ENCODE measurements at places on chromosomes 13 and 19.

GRCh38 chr13:26255691-26256277 lies 1.9 kb downstream of the CDK8 start:
- no peak for DNase-seq

- DNase-seq = no peak
These were observed 977.6 kb downstream of the SLITRK5 start for GRCh38 chr13:88648598-88649373.

DNA sequence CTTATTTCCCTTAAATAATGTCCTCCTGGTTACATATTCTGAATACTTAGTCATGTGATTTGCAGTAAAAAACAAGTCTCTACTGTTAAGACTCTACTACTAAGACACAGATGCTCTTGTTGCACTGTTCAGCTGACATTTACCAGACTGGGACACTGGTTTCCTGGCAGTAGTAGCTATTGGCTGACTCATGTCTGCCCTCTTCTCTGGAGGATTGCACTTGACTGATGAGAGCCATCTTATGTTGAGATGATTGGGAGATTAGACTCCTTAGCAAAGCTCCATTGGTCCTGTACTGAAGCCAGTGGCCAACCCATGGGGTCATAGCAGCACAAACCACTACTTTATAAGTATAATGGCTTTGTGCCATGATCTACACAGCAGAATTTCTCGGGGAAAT lies 1672.6 kb upstream of the PCDH20 start:
- DNase-seq = no peak

- no peak for DNase-seq
These were observed 29.0 kb upstream of the NBEA start for GRCh38 chr13:34913040-34913439.

- DNase-seq = no peak
These were observed 14.7 kb upstream of the DHDH start for GRCh38 chr19:48918801-48919247.

- DNase-seq = no peak
These were observed 26.1 kb downstream of the RFPL4AL1 start for GRCh38 chr19:55795021-55795420.

GRCh38 chr19:15249528-15249874 lies 17.3 kb upstream of the EPHX3 start:
- DNase-seq = no peak

DNA sequence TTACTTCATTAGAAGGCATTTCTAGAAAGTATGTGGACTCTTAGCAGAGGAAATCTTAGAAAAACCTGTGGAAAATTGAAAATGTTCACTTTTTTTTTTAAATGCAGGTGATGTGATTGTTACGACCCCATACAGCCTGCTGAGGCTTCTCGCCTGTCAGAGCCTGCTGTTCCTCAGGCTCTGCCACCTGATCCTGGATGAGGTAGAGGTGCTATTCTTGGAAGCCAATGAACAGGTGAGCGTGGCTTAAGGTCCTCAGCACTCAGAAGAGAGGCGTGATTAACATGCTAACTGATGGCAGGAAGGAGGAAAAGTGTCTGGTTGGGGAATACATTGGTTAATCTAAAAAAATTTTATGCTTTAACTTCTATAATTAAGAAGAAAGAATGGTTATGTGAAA lies 71.4 kb downstream of the SLC7A9 start:
- DNase-seq = no peak

- no peak for DNase-seq
These were observed 34.4 kb downstream of the LYL1 start for GRCh38 chr19:13068085-13068846.

DNA sequence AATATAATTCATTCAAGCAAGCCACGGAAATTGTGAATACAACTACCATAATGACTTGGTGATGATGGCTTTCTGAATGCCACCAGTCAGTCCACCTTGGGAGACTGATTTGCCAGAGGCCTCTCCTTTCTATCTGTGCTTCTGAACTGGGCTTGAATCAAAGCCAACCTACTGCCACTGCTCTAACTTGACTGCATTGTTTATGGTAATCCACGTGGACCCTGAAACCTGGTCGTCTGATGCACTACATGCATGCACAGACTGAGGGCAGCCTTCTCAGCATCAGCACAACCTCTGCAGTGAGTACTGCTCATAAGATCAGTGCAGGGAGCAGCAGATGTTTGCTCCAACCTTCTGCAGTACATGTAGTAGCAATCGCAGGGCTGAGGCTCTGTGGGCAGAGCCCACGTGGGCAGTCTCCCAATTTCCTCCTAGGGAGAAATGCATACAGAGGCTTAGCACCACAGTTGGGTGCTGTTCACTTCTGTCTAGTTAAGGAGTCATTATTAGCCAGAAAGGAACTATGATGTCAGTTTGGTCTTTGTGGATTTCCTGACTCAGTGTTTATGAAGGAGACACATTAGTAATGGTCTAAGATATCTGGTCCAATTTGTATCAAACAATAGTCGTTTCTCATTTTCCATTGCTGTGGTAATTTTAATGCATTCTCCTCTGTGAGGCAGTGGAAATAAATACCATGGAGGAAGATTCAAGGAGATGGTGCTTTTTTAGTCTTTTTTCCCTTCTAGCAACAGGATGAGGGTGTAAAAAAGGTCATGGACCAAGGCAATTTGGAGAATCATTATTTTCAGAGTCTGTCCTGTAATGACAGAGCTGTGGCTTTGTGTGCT lies 82.5 kb downstream of the AKAP11 start:
- DNase-seq = no peak

- DNase-seq = no peak
These were observed 114.9 kb upstream of the SPATA13 start for GRCh38 chr13:24045597-24045996.

GRCh38 chr13:95349267-95349666 lies 48.0 kb upstream of the ABCC4 start:
- no peak for DNase-seq

DNA sequence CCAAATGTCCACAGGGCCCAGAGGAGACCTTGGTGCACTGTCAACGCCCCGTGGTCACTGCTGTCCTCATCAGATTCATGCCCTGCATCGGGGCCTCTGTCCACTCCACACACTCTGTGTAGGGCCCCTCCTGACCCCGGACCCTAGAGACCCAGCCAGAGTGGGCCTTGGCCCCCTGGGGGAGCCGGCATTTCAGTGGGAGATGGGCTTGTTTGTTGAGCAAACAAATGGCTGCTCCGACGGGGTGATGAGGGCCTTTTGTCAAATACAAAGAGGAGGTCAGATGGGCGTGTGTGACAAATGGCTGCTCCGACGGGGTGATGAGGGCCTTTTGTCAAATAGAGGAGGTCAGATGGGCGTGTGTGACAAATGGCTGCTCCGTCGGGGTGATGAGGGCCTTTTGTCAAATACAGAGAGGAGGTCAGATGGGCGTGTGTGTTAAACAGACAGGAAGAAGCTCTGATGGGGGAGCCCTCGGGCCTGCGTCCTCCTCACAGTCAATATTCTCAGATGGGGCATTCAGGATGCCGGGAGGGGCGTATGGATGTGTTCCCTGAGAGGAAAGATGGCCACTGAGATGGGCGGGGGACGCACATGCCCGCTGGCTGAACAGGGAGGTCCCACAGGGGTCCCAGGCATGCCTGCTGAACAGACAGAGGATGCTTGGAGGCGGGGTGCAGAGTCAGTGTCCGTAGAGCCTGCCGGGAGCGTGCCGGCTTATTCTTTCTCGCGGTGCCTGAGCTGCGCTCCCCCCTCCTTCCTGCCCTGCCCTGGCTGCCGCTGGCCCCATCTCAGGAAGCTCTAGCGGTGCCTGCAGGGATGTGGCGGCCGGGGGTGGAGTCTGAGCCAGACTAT lies 36.3 kb downstream of the SMIM24 start:
- DNase-seq = no peak

DNA sequence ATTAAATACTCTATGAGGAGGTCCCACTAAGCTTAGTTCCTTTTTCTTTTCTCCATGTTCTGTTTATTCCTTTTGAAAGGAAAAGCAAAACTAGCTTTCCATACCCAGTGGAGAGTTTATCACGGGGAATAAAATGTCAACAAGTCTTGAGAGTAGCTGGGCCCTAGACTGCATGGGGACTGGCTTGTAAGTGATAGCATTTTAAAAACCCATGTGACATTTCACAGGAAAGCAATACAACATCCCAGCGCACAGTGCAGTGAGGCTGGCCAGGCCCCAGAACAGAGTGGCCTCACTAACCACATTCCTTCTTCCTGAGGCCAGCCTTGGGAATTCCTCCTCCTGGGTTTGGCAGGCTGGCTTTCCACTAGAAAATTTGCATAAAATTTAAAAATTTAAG lies 149.8 kb downstream of the DLEU7 start:
- DNase-seq = no peak

- DNase-seq = no peak
These were observed 2.6 kb upstream of the LPAR6 start for GRCh38 chr13:48415516-48415915.

GRCh38 chr19:36526581-36526980 lies 1.5 kb downstream of the ZNF260 start:
- DNase-seq = no peak

DNA sequence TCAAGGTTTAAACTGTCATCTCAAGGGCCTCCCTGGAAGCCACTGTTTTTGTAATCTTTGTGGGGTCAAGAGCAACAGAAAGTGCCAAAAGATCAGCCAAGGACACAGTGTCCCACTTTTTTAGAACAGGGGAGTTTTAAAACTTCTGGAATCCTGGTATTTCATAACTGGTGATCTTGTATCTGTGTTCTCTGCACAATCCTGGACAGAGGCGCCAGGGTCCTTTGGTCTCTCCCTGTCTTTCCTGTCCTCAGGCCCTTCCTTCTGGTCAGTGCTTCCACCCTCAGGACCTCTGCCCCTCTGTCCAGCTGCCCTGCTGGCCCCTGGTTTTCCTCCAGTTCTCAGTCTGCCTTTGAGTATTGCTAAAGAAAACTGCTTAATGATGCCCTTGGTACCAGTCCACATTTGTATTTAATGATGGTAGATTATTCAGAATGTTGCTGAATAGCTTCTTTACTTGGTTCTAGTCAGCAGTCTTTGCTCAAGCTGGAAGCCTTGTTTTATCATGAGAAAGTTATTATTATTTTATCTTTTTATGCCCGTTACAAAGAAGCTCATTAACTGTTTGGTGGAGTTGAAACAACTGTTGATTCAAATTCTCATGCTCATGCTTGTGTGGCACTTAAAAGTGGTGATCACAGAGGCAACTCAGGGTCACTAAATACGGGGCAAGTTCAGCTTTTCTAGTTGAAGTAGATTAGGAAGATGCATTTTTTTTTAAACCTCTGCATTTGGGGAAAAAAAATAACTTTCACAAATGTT lies 47.5 kb downstream of the WASF3 start:
- no peak for DNase-seq

- no peak for DNase-seq
These were observed 84.5 kb downstream of the MBNL2 start for GRCh38 chr13:97306645-97307044.

DNA sequence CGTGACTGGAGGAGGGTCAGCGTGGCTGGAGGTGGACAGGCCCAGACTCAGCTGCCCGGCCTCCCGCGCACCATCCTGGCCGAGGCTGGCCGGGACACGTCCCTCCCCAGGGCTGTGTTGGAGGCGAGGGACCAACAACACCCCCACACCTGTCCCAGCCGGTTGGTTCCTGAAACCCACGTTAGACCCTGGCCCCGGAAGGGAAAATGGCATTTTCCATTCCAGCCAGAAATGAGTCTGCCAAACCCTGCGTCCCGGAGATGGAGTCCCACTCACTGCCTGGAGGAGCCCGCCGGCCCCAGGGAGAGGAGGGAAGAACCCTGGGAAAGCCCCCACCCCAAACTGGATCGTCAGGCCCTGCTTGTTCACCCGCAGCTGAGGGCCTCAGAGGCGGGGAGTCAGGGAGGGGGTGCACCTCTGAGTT lies 4.8 kb upstream of the WDR18 start:
- no peak for DNase-seq

GRCh38 chr13:32669030-32669646 lies 82.9 kb downstream of the PDS5B start:
- DNase-seq = no peak

DNA sequence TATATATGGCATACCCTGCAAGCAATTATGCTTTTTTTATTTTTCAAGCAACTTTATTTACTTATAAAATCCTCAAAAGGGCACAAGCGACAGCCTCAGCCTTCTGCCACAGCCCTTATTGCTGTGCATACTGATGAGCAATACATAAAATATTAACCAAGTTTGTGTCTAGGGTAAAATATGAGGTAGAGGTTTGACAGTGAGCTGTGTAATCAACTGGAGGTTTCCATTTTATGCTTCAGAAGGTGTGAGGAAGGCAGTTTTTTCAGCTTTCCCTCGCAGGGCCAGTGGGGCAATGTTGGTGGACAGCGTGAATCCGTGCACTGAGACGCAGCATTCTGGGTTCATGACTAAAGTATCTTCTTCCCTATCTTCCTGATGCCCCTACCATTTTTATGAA lies 310.4 kb downstream of the IRS2 start:
- DNase-seq = no peak

DNA sequence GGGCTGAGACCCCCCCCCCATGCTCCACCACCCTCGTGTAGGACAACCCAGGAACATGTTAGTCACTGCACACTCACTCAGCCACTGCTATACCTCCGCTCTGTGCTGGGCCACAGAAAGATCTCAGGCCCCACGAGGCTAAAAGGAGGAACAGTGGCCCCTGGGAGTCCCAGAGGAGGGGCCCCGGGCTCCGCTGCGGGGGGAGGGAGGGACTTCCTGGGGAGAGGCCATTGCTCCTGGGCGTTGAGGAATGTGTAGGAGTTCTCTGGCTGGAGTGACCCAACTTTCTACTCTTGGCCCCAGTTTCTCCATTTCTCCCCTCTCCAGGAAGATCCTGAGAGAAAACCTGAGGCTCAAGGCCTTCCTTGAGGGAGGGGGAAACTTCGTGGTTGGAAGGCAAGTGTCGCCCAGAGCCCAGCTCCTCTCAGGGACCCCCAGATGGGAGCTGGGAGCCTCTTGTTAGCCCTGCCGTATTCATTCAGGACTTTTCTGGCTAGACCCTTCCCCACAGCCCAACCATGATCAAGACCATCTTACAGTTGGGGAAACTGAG lies 13.6 kb downstream of the ONECUT3 start:
- DNase-seq = no peak

- no peak for DNase-seq
These were observed 23.3 kb upstream of the KCTD4 start for GRCh38 chr13:45224176-45224575.

- DNase-seq = no peak
These were observed 54.5 kb upstream of the GPI start for GRCh38 chr19:34310494-34310981.

GRCh38 chr19:12838886-12839756 lies 806 bp downstream of the MAST1 start:
- DNase-seq = no peak

DNA sequence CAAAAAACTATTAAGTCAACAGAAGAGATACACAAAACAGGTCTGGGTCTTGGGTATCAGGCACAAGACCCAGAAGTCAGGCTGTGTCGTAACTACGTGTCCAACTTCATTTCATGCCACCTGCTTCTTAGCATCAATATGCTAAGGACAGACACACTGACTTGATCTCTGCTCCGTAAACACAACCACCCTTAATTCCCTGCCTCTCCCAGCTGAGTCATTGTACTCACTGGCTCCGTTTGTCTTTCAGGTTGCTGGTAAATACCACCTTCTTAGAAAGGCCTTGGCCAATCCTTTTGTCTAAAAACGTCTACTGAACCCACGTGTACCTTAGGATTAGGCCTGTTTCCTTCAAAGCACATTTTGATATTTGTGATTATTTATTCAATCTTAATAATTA lies 726.2 kb downstream of the PCDH9 start:
- DNase-seq = no peak

- DNase-seq = no peak
These were observed 793.7 kb upstream of the ARGLU1 start for GRCh38 chr13:107361666-107362065.

- no peak for DNase-seq
These were observed 4.6 kb downstream of the LPAR2 start for GRCh38 chr19:19623383-19623782.

- no peak for DNase-seq
These were observed 17.8 kb downstream of the PKN1 start for GRCh38 chr19:14450876-14451275.

GRCh38 chr13:40813667-40814454 lies 24.4 kb downstream of the SLC25A15 start:
- DNase-seq = no peak
